ENCODE measurements at places on chromosomes 4 and X.

- DNase-seq = no peak
These were observed 108.0 kb downstream of the CPZ start for GRCh38 chr4:8700531-8700930.

GRCh38 chr4:2194496-2194895 is 47.4 kb downstream of the HAUS3 start:
- no peak for DNase-seq

- no peak for DNase-seq
These were observed 92.2 kb downstream of the HUWE1 start for GRCh38 chrX:53594354-53594753.

DNA sequence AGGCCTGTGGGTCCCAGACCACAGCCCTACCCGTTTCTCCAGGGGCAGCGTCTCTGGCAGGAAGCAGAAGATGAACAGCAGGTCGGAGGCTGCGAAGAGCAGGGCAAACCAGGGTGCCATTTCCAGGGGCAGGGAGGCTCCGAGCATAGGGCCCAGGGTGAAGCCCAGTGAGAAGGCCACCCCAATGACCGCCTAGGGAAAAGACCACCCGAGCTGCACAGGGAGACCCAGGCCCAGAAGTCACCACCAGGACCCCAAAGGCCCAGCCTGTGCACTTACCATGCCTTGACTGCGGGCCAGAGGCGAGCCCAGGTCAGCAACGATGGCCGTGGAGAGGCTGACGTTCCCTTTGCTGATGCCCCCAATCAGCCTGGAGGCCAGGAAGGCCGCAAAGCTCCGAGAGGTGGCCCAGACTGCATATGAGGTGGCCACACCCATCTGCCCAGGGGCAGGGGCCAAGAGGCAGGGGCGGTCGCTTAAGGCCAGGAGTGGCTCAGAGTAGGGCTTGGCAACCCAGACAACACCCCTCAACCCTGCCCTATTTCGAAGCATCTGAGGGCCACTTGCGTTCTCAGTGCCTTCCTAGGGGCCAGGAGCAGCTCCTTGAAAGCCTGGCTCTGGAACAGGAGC is 30.8 kb downstream of the NOP14 start:
- no peak for DNase-seq

DNA sequence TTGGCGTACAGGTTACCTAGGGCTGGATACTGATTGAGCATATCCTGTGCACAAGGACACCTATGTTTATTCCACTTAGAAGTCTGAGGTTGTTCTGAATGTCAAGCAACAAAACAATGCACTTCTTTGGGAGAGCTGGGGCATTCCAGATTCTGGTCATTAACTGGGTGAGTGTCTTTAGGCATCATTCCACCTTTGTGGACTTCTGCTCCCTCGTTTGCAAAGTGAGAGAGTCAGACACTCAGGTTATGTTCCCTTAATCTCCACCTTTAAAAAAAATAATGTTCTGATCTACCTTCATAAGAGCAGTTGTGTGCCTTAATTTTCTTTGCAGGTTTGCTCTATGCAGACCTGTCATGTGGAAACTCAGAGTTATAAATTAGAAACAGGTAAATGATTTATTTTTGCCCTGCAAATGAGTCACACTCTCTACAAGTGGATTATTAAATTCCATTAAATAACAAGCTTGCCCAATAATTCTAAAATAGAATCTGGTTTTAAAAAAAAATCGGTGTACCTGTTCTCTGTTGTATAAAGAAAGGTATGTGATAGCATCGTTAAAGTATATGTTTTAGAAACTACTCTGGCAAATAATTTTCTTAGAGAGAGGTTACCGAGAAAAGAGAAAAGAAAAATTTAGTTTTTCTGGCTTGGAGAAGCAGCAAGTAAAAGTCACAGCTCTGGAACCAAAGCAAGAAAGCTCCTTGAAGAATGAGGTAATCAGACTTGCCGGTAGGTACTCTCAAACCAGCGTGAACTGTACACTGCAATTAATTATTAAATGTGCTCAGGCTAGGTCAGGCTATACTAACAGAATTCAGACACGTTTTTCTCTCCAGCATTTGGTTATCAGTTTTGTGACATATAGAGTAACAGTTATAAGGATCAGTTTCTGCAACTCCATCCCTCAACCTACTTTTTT is 93.2 kb downstream of the SORBS2 start:
- DNase-seq = no peak

- no peak for DNase-seq
These were observed 24.0 kb downstream of the TAB3 start for GRCh38 chrX:30865015-30865414.

DNA sequence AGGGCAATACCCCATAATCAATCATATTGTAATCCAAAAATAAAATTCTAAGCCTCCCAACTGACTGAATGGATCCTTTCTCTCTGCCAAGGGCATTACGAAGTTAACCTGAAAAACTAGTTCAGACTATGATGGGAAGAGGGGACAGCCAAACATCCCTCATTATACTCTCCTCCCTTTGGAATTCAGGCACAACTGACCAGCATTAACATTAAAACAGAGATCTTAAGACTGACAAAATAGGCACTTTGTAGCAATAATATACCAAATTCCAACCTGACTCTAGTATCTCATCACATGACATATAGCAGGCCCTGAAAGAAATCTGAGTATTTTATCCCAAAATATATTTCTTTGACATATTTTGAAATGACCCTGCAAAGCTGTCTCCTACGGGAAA is 55.0 kb upstream of the SPP1 start:
- no peak for DNase-seq

DNA sequence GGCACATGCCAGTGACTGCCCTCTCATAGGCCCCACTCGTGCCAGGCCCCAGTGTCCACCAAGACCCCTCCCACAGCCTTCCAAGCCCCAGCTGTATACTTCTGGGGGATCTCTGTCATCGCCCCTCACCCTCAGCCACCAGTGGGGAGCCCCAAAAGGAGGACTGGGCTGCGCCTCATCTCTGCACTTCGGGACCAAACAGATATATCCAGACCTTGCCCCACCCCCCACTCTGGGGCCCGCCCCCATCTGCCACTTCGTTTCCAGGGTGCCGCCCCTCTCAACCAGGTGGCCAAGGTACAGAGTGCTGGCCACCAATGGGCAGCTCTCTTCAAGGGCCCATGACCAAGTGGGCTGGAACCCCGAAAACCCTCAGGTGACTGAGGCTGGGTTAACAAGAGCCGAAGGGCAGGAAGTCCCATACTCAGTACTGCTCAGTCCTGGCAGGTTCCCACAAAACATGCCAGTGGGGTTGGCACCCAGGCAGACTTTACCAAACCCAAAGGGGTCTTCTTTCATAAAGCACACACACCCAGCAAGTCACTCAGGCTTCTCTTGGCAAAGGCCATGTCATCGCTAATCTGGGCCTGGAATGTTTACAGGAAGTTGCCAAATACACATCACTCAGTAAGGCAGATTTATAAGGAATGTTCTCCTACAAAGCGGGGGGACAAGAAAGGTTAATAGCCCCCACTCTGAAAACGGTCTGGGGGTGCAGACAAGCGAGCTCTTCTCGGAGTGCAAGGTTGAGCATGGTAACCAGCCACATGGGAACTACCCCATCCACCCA is 4.4 kb downstream of the ZFYVE28 start:
- DNase-seq = no peak

DNA sequence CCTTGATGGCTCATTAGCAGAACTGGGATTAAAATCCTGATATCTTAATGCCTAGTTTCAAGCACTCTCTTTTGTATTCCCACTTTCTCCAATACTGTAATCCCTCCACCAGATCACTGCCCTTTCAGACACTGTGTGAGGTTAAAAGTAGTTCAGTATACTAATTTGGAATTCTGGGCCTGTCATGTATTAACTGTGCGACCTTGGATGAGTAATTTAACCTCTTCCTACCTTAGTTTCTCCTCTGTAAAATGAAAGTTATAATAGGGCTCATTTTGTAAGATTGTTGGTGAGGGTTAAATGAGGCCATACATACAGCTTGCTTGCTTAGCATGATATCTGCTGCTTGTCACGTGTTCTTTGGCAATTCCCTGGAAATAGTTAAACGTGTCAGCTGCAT is 207.3 kb upstream of the HS3ST1 start:
- no peak for DNase-seq

GRCh38 chr4:8866828-8867623 is 4.6 kb downstream of the HMX1 start:
- no peak for DNase-seq

GRCh38 chrX:27057883-27058282 is 405.3 kb downstream of the PPP4R3C start:
- DNase-seq = no peak

DNA sequence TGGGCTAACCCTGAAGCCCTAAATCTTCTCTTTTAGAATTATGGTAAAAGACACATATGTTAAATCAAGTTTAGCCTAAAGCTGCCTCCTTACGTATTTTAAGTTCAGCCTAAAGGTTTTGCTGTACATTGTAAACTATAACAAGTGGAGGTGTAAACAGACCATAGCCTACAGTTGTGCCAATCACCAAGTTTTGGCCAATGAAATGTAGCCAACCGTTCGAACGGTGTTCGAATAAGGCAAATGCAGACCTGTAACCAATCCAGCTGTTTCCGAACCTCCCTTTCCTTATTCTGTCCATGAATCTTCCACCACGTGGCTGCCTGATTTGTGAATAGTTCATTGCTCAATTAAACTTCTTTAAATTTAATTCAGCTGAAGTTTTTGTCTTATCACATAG is 52.1 kb upstream of the TBC1D9 start:
- DNase-seq = no peak

- no peak for DNase-seq
These were observed 28.4 kb downstream of the PROM1 start for GRCh38 chr4:16055471-16055870.

DNA sequence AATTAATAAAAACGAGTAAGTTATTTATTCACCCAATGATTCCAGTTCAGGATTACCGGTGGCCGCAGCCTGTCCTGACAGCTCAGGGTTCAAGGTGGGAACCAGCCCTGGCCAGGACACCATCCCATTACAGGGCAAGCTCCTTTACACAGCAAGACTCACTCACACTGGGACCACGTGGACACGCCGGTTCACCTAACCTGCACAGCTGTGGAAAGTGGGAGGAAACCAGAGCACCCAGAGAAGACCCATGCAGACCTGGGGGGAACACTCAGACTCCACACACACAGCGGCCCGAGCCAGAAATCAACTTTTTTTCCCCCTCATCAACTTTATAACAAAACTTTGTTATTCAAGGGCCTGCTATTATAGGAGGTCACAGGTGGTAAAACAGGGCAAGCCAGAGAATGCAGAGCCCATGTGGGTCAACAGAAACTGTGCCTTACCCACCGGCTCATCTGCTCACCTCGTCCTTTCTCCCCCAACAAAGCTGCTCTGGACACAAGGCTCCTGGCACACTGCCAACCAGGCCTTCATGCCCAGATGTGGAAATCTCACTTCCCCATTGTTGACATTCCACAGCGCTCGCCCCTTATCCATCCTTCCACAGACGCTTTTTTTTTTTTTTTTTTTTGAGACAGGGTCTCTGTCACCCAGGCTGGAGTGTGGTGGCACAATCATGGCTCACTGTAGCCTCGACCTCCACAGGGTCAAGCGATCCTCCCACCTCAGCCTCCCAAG is 8.0 kb upstream of the ODAPH start:
- DNase-seq = no peak

DNA sequence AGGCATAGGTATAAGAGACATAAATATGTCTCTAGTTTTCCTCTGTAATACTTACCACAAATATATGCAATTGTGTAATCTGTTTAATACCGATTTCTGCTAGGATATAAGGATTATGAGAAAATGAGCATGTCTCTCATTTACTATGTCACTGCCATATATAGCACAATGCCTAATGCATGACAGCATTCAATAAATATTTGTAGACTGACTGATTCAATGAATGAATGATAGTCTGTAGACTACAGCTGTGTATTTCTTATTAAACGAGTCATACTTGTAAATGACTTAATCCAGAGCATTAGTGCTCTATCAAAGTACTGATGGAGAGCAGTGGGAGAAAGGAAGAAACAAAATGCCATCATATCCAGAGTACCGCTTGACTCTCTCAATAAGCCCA is 175.6 kb downstream of the PPP3CA start:
- DNase-seq = no peak

GRCh38 chr4:173502282-173502681 is 27.7 kb downstream of the HAND2 start:
- no peak for DNase-seq

- no peak for DNase-seq
These were observed 73.3 kb downstream of the GAB1 start for GRCh38 chr4:143410015-143410414.

DNA sequence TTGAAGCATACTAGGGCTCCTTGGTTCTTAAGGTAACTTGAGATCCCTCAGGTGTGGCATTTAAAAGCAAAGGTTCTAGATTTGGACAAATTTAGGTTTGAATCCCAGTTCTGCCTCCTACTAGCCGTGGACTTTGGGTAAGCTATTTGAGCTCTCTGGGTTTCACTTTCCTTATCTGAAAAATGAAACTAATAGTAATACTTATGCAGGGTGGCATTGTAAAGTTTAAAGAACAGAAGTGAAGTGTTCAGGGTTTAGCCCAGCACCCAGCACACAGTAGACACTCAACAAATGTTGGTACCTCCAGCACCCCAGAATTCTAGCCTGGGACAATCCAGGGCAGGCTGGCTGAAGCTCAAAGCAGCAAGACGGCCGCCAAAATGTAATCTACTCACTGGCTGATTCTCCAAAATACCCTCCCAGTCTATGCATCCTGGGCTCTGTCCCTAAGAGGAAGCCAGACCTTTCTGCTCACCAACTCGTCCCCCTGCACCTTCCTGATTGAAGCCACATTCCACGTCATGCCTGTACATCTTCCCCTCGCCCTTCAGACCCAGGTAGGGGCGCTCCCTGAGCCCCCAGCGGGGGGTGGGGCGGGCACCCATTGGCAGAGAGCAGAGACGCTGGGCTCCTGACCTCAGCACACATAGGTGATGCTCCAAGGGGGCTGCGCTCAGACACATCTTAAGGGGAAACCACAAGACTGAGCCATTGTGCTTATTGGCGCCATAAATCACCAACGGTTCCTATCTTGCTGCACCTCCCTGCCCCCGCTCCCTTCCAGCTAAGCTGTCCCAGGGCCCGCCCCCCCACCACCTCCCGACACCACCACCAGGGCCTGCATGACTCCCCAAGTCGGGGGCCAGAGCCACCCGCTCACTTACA is 160.6 kb downstream of the BCOR start:
- DNase-seq = peak; percentile 26

- peak; percentile 43 for DNase-seq
These were observed 338 bp upstream of the KLHL2 start for GRCh38 chr4:165207016-165207430.

GRCh38 chr4:173041482-173041881 is 127.1 kb upstream of the GALNT7 start:
- no peak for DNase-seq

GRCh38 chr4:2482192-2482591 is 13.3 kb downstream of the RNF4 start:
- peak; percentile 10 for DNase-seq

GRCh38 chr4:27779827-27780226 is 919.2 kb downstream of the STIM2 start:
- DNase-seq = no peak
